ENCODE measurements at places on chromosomes 4 and X.

DNA sequence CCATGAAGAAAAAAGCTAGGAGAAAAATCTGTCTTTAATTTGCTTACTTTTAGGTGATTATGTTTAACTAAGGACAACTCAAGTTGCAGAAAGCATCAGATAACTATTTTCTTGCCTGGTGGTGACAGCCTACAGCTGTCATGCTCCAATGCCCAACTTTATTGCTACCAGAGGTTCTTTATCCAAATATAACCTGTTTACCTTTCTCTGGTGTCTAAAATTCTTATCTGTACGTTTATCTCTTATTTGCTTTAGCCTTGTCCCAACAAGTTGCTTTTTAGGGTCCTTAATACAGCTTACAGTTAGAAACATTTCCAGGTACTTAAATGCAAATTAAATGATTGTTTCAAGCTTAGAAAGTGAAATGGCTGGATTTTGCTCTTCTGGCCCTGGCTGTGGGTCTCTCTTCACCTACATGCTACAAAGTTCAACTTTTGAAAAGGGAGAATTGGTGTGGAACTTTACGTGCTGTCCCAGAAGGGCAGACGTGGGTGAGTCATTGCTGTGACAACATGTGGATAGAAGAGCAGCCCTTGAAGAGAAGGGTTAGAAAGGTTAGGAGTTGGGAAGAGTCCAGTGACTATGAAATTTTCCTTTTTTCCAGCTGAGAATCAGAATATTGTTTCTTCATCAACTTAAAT, 60.7 kb downstream of the HPGD start:
- no peak for DNase-seq

DNA sequence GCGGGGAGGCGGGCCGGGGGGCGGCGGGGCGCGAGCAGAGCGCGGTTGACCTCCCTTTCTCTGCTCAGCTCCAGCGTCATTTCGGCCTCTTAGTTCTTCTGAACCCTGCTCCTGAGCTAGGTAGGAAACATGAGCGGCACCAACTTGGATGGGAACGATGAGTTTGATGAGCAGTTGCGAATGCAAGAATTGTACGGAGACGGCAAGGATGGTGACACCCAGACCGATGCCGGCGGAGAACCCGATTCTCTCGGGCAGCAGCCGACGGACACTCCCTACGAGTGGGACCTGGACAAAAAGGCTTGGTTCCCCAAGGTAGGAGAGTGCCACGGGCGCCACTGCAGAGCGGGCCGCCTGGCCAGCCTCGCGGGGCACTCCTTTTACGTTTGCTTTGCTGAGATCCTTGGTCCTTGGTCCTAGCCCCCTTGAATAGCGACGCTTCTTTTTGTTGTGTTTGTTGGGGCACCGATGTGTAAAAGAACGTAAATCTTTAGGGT, at the start of gene HTATSF1:
Gene HTATSF1, plus strand, starts transcription at position 37 of the 497 bp plus-strand sequence. Its CDS starts 93 bp downstream, at position 130.
- no peak for DNase-seq

GRCh38 chrX:100407784-100408712, 2.0 kb downstream of the PCDH19 start:
- peak; percentile 6 for DNase-seq

DNA sequence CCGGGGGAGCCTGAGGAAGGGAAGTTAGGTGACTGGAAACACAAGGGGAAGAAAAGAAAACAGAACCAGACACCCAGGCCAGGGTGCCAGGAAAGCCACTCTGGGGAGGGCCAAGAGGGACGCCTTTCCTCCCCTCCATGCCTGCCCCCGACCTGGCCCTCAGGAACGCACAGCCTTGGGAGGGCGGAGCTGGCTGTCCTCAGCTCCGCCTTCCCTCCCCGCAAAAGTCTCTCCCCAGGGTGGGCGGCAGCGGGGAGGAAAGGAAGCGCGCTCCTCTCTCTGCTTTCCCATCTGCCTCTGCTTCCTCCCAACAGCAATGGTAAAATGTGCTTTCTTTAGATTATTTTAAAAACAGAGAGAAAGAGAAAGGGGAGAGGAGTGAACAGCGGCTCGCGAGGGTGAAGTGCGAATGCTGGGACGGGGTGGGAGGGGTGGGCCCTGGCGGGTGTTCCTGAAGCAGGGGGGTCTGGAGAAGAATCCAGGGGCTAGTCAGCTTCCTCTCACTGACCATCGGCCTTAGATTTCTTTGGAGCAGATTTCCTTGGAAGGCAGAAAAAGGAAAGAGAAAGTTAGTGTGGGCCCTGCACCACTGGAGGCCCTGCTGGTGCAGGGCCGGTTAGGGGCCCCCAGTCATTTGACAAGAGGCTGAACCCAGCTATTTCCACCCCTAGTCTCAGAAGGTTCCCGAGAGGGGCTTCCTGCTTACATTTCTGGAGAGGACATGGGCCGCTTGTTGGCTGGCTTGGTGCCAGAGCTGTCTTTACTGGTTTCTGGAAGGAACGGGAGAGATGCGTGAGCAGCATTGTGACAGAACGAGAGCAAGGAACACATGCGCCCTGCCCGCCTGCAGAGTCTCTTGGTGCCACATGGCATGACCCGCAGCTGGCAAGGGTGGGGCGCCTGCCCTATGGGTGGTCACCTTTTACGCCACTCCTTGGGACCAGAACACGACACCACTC, 4.7 kb upstream of the RENBP start:
- no peak for DNase-seq

- DNase-seq: no peak
Observed at GRCh38 chr4:140556372-140557085, 12.2 kb downstream of the UCP1 start.

DNA sequence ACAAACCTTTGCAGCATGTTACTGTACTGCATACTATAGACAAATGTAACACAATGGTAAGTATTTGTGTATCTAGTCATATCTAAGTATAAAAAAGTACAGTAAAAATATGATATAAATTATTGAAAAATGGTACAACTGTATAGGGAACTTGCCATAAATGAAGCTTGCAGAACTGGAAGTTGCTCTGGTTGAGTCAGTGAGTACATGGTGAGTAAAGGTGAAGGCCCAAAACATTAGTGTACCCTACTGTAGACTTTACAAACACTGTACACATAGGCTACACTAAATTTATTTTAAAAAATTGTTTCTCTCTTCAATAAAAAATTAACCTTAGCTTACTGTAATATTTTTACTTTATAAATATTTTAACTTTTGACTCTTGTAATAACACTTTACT, 25.8 kb downstream of the SPIN3 start:
- DNase-seq: no peak

GRCh38 chr4:25928379-25929297, 14.6 kb downstream of the SMIM20 start:
- DNase-seq: peak; percentile 81

GRCh38 chr4:61817071-61817470, 616.9 kb downstream of the ADGRL3 start:
- no peak for DNase-seq

DNA sequence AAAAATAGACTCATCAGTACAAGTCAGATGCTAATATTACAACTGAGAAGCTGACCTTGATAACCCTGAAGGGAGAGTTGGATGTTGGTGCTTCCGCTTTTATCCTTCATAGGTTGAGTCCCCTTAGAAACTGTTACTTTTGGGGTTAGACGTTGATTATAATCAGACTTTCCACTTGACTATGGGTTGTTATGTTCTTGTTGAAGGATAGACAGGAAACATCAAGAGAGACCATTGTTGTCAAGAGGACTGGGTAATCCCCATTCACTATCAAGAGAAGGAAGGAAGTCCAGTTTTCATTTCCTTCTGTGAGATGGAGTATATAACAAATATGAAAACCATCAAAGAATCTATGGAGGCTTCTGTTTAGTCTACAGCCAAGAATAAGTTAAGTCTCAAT, 229.9 kb upstream of the AFF2 start:
- DNase-seq: no peak

DNA sequence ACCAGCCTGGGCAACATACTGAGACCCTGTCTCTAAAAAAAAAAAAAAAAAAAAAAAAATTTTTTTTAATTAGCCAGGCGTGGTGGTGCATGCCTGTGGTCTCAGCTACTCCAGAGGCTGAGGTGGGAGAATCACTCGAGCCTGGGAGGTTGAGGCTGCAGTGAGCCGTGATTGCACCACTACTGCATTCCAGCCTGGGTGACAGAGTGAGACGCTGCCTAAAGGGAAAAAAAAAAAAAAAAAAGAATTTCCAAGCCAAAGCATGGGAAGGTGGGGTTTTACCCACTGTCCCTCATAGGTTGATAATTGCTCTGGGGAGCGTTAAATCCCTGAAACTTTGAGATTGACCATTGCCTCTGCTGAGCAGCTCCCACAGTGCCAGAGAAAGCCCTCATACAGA, 427.5 kb downstream of the BCOR start:
- DNase-seq: peak; percentile 79

- no peak for DNase-seq
Observed at GRCh38 chrX:41019041-41019392, 66.2 kb upstream of the USP9X start.

DNA sequence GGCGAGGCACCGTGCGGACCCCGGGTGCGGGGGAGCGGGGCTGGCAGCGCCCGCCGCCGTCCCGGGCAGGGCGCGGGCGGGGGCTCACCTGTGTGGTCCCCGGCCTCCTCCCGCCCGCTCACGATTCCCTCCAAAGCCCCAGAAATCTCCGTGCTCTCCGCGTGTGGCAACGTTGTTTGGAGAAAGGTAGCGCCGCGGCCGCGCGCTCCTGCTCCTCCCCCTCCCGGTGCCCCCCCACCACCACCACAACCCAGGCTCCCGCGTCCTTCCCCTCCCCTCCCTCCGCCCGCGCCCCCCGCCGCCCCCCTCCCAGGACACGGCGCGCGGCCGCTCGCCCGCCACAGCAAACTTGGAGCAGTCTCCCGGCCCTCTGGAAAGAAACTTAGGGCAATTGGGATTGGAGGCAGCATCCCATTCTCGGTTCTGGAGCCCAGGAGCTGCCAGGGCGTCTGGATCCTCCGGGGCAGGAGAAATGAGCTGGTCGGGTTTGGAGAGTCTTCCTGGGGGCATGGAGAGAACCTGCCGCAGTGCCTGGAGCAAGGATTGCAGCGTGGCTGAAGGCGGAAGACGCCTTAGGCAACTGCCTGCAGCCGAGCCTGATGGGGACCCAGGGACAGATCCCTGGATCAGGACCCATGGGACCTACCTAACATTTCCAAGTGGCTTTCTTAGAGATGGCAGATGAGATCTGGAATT, 855 bp downstream of the KLF3 start:
- DNase-seq: peak; percentile 57

GRCh38 chr4:36322921-36323354, 41.5 kb downstream of the DTHD1 start:
- no peak for DNase-seq

GRCh38 chr4:155032521-155033229, 175.8 kb upstream of the NPY2R start:
- DNase-seq: no peak

- DNase-seq: no peak
Observed at GRCh38 chrX:145848448-145848847, 30.8 kb downstream of the SLITRK2 start.

DNA sequence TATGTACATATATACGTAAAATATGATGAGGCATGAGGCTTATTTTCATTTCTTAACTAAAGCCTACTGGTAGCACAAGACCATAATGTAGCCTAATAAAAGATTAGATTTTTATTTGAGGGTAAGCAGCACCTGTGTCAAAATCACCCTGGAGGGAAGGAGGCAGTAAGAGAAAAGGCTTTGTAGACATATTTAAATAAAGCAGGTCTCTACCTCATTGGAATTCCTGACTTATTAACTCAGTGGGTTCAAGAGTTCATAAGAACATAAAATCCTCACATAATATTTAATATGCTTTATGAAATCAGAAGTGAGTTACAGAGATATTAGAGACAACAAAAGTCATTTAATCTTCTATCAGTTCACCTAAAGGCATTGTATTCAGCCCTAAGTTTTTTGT, 261.6 kb upstream of the ANKRD50 start:
- no peak for DNase-seq

- DNase-seq: no peak
Observed at GRCh38 chr4:74920704-74921103, 12.2 kb upstream of the PARM1 start.

- peak; percentile 64 for DNase-seq
Observed at GRCh38 chr4:122341886-122342285, 36.9 kb upstream of the ADAD1 start.

DNA sequence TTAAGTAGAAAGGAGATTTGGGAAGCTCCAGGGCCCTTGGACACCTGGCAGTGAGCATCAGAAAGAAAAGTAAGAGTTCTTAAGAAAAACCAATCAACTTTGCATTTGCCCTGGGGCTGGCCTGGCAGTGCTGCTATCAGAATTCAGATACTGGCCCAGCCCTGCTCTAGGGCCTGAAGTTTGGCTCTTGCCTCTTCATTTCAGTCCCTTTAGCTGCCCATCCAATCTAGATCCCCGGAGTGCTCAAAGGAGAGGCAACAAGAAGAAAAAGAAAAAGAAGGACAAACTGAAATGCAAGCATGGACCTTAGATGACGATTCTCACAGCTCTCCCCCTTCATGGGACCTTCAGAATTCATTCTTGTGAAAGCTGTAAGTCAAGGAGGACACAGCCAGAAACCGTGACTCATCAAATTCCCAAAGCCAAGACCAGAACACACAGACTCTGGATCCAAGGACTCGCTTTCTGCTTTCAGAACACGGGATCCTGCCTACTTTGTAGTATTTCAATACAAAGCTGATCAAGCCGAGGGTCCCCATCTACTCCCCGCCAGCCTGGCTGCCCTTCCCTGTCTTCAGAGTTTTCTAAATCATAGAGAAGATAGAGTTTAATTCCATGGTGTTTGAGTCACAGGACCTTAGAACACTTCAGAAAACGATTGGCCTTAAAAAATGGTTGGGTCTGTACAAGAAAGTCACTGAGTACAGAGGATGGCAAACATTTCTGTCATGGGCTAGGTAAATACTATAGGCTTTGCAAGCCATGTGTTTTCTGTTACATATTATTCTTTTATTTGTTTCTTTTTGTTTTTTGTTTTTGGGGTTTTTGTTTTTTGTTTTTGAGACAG, 103.7 kb downstream of the RBM47 start:
- DNase-seq: peak; percentile 86

- peak; percentile 33 for DNase-seq
Observed at GRCh38 chr4:1720163-1720983, 750 bp downstream of the TMEM129 start.

DNA sequence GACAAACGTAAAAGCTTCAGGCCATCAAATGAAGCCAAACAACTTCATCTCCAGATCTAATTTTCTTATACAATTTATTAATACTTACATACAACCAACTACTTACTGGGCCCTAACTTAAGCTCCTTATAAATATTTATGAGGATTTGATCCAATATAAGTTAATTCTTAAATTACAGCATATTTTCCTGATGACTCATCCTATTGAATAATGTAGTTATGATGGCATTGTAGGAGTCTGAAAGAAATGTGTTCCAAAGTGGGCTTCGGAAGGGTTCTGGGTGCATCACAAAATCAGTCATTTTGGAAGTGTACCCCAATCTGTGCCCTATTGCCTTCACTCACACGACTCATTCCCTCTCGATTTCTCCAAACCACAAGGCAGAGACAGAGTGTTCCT, 455.1 kb upstream of the CTSO start:
- DNase-seq: peak; percentile 15

- peak; percentile 85 for DNase-seq
Observed at GRCh38 chr4:71262161-71262560, 76.7 kb upstream of the SLC4A4 start.

- no peak for DNase-seq
Observed at GRCh38 chr4:184313058-184313581, 95.4 kb upstream of the ENPP6 start.

Data from fibroblast of skin of right biceps (primary cell).